ENCODE measurements at places on chromosomes 3 and 15.

GRCh38 chr3:3801494-3801841, 2.2 kb downstream of the LRRN1 start:
- DNase-seq: no peak

DNA sequence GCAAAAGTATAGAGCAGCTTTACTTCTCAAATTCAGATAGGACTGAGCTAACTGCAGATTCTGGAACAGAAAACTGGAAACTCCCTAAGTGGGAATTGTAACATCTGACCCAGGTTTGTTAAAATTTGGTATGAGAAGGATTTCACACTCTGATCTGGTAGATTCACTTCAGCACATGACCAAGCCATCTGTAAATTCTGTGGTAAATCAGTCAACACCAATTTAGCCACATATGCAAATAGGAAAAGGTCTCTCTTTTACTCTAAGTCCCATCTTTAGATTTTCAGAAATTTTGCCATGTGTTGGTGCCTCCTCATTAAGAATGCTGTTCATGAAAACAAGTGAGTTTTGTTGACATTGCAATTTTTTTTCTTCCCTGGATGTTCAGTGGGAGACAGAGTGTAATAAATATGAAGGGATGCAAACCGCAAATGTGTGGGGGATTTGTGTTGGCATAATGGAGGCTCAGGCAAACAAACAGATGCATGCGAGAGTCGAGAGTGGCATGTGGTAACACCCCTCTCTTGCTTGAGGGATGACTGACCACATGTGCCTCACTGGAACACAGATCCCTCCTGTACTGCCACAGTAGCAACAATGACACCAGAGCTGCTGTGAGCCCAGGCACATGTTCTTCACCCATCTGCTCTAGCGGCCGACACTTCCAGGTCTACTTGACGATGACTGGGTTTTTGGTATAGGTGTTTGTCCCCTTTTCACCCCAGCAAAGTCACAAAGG, 146.6 kb downstream of the FEZF2 start:
- no peak for DNase-seq

- no peak for DNase-seq
Measured at GRCh38 chr15:100779331-100780207, 100.1 kb upstream of the ALDH1A3 start.

GRCh38 chr3:67458896-67459530, 195.4 kb downstream of the SUCLG2 start:
- DNase-seq: no peak

DNA sequence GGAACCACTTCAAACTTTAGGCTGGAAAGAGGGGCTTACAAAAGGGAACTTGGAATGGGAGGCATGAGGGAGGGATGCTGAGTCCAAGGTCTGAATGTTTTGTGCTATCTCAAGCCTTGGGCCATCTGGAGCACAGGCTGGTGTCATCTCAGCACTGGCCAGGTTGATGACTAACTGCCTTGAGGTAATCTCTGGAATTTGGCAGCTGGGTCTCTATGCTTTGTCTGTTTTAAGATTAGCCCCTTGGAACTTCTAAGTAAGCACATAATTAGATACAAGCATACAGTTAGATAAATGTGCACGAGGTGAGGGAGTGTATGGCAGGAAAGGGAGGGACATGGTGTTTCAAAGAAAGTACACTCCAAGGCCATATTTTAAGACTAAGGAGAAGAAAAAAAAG, 252.4 kb upstream of the CCDC54 start:
- DNase-seq: no peak

- DNase-seq: no peak
Measured at GRCh38 chr15:69712991-69713390, 260.4 kb downstream of the RPLP1 start.

DNA sequence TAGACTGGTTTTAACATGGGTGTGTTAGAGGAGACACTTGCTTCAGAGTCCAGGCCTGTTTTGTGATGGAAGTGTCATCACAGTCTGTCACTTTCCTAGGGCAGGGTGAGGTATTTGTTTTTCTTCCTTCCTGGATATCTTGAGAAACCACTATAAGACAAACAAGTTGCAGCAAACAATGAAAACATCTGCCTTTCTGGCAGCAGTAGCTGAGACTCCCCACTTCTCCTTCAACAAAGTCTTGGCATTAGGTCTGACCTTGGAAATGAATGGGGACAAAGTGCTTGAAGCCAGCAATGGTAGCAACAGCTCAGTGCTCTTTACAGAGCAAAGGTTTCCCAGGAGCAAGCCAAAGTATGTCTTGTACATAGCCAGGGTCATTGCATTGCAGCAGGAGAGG, 64.6 kb downstream of the CD200 start:
- DNase-seq: no peak

DNA sequence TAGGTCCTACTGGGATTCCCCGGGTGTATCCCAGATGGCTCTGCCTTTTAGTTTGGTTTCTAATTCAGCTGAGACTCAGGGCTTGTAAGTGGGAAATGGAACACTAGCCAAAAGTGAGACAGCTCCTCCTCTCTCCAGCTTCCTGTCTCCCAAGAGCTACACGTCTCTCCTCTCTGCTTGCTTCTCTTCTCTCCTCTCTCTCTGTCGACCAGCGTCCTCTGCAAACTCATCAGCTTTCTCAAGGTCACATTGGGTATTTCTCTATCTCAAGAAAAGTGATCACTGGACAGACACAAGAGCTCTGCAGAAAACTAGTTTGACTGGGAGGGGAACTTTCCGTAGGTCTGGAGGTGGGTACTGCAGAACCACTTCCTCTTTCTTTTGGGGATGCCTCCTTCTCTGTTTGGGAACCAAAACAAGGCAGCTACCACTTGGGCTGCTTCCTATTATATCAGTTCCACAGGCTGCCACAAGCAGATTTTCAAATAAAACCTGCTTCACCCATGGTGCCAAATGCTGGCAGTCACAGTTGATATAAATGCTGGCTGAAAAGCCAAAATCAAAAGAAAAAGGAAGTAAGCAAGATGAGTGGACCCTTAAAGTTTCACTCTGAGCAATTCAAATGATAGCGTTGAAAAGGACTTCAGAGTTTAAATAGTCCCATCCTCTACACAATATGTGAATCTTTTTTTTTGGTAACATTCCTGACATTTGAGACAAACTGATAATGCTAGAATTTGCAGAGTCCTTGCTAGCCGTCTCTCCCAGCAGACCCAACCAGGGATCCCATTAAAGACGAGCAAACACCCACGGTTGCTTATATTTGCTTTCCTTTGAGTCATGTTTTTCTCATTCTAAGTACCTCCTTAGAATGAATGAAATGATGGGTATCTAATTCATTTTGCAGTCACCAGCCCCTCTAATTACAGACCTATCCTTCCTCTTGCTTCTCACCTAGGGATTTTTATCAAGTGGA, 7.2 kb upstream of the DYNC1LI1 start:
- no peak for DNase-seq

DNA sequence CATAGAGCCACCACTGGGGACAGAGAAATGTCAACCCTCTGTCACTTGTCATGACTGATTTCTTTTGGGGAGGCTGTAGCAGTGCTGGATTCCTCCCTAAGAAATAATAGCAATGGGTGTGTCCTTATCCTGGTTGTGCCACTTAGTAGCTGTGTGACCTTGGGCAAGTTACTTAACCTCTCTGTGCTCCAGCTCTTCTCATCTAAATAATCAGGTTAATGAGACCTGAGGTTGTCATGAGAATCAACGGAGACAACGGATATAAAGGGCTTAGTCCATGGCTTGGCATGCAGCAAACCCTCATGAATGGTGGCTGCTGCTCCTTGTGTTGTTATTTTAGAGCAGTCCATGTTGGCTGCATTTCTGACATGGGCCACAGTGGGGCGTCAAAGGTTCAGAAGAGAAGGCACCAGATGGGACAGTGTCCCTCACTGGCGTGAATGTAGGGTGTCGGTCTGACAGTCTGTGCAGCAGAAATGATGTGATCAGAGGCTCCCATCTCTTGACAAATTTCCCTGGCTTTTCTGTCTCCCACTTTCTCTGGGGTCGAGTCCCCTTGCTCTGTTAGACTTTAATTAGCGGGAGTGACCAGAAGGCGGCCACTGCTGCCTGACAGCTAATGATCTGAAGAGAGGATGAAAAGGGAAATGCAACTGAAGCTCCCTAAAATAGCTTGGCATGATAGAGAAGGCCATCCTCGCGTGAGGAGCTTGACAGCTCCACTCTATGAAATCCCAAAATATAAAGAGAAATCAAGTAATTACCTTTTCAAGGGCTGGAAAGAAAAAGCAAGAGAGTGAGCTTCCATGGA, 209.4 kb downstream of the CADPS start:
- no peak for DNase-seq

DNA sequence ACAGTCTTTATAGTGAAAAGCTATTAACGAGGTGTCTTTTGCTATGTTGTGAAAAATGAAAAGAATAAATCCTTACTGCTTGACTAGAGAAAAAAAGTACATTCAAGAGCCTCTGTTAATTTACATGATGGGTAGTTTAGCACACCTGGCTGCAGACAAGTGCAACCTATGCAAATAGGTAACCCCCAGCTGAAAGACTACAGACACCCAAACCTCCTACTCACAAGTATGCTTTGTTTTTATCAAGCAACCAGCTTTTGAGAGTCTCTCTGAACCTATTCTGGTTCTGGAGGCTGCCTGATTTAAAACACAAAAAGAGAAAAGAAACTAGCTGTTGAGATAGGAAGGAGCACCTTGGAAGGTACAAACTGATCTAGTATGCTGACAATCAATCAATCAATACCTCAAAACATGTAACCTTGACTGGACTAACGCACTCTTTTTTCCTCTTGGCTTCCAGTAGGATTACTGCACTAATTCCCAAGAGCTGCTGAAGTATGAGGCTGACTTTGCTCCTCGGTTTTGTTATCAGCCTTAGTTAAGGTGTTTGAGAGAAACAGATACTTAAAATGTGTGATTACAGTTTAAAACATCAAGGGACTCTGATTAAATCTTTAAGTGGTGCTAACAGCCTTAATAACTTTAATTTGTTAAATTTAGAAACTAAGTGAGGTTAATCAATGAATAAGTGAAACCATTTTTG, 63.6 kb downstream of the OSBPL10 start:
- no peak for DNase-seq

DNA sequence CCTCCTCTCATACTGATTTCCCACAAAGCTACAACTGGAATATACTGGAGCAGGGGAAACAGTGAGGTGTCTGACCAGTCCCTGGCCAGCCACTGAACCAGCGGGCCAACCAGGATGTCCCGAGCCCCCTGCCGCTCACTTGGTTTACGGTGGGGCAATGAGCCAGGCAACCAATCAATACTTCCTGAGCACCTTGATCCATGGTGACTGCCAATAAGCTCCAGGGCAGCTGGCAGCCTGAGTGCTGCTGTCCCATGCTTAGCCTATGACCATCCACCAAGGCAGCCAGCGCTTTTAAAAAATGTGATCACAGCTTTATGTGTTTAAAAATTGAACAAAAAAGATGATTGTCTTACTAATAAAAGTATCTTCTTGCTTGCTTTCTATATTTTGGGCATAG, 4.2 kb downstream of the SCN10A start:
- no peak for DNase-seq

GRCh38 chr15:83404121-83404520, 43.0 kb upstream of the SH3GL3 start:
- no peak for DNase-seq

- DNase-seq: no peak
Measured at GRCh38 chr3:156109989-156110388, 10.4 kb upstream of the KCNAB1 start.

DNA sequence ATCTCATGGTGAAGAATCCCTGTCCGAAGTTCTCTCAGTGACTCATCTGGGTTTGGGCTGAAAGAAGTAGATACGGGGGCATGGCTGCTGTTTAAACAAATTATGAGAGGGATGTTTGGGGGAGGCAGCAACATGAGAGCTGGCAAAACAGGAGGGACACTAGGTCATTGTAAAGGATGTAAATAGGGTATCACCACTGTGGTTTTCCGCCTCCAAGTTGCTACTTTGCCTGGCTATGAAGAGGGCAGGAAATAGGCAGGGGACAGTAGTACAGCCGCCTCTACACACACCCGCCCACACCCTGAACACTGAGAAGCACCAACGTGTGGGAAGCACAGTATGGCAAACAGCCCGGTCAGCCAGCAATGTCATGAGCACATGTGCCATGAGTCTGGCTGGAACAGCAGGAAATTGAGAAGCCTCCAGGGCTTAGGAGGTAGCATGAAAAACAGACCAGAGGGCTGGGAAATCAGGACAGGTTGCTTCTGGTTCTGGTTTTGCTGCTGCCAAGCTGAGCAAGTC, 17.1 kb downstream of the HEXA start:
- no peak for DNase-seq

- DNase-seq: no peak
Measured at GRCh38 chr3:24686808-24687207, 192.2 kb upstream of the THRB start.

GRCh38 chr15:39511916-39512260, 69.0 kb upstream of the THBS1 start:
- DNase-seq: no peak

DNA sequence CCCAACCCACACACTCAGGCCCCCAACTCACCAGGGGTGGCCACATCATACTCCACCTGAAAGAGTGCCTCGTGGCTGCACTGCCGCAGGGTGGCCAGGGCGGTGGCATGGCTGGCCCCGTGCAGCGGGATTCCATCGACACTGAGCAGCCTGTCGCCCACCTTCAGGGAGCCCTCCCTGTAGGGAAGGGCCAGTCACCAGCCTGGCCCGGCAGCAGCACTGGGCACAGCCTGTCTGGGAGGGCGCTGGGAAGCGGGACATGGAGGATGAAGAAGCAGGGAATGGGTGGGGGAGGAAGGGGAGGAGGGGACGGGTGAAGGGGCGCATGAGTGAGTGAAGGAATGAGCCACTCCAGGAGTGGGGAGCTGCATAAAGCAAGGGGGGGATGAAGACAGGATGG, 18.5 kb downstream of the GRIP2 start:
- DNase-seq: no peak

GRCh38 chr3:132161608-132162007, 126.8 kb upstream of the CPNE4 start:
- DNase-seq: no peak

DNA sequence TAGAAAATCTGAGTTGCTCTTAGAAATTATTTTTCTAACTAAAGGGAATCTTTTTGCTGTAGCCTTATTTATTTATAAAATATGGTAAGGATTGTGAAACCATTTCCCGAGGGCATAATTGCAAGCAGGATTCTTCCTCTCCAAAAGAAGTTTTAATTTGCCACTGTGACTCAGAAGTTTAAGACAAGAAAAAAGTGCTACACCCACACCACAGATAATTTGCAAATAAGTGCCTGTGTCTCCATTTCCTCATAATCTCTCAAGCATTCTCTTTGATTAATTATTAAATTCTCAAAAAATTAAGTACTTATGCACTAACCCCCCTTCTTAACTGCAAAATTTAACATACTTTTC, 43.6 kb downstream of the RASA2 start:
- DNase-seq: no peak

GRCh38 chr3:2790266-2790815, 319.8 kb downstream of the IL5RA start:
- no peak for DNase-seq

DNA sequence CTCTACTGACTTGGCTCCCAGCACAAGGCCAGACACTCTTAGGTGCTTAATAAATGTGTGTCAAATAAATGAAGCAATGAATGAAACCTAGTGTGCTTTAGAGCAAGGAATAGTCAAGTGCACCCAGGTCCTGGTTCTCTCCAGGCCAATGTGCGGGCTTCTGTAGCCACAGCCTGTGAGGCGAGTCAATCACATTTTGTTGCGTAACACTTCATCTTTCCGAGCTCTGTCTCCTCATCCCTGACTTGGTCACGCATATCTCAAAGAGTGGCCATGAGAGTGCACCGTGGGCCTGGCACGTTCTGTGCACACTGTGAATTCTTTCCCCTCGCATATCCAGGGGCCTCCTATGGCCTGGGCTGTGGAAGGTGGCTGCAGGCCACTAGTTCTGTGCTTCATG, 11.4 kb upstream of the SH3GL3 start:
- no peak for DNase-seq
